ENCODE measurements at places on chromosomes 2 and 18.

GRCh38 chr2:10993001-10993481 lies 81.3 kb downstream of the KCNF1 start:
- no peak for DNase-seq

- DNase-seq = no peak
These were observed 64.1 kb upstream of the RAB6C start for GRCh38 chr2:129915303-129915840.

- DNase-seq = no peak
These were observed 116.4 kb upstream of the VWC2L start for GRCh38 chr2:214294426-214294825.

GRCh38 chr2:148594216-148594615 lies 50.3 kb upstream of the EPC2 start:
- DNase-seq = no peak

DNA sequence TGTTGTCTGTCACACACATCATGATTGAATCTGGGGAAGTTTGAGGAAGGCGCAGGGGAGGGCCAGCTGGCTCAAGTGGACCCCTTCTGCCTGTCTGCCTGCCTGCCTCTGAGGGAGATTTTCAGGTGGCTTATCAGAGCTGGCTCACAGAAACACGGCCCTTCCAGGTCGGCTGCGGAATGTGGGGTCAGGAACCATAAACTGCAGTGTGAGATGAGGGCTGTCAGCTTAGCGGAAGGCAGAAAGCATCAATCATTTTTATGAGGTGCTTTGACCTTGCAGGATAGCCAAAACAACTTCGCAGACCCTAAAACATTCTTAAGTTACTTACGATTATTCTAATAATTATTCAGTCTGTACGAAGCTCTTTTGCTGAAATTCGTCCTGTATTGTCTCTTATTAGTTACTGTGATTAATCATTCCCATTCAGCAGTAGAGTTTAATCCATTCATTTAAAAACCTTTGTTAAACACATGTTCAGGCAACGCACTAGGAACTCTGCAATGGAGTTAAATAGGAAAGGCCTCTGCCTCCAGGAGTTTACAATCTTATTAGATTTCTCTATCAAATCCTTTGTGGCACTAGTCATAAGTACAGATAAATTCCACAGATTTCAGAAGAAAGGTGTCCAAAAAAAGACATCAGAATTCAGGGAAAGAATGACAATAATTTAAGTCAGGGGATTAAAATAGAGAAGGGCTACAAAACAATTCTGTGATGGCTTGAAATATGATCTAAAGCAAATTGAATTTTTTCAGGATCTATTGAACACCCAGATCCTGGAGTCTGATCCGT lies 371.6 kb downstream of the HRH4 start:
- DNase-seq = no peak

DNA sequence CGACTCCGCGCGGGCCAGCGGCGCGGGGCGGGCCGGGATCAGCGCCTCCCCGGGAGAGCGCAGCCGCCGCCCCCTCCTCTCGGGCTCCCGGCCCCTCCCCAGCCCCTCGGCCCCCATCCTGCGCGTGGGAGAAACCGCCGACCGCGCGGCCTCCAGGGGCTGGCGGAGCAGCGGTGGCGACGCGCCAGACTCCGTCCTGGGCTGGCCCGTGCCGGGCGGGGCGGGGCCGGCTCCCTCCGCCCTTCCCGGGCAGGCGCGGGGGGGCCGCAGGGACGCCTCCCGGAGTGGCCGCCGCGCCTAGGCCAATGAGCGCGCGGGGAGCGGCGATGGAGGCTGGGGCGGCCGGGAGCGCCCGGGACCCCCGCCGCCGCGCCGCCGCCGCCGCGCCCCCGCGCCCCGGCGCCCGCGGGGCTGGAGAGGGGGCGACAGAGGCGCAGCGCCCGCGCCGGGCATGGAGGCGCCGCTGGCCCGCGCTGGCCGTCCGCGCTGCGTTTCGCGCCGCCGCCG lies 49.1 kb downstream of the KCNIP3 start:
- peak; percentile 44 for DNase-seq

Data from inflammatory macrophage (primary cell).